Muscle of leg (tissue), 16 donors: ENCODE measurements at places on chromosomes 1 and 21.

GRCh38 chr1:92274939-92275338, 23.8 kb downstream of the GLMN start:
- no peak for DNase-seq

DNA sequence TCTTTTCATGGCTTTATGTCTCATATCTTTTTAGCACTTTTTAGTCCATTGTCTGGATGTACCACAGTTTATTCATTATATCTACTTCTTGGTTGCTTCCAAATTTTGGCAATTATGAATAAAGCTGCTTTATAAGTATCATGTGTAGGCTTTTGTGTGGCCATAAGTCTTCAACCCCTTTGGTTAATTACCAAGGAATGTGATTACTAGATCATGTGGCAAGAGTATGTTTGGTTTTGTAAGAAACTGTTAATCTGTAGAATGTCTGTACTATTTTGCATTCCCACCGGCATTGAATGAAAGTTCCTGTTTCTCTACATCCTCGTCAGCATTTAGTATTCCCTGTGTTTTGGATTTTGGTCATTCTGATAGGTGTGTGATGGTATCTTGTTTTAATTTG, 31.5 kb downstream of the ZBTB40 start:
- no peak for DNase-seq

DNA sequence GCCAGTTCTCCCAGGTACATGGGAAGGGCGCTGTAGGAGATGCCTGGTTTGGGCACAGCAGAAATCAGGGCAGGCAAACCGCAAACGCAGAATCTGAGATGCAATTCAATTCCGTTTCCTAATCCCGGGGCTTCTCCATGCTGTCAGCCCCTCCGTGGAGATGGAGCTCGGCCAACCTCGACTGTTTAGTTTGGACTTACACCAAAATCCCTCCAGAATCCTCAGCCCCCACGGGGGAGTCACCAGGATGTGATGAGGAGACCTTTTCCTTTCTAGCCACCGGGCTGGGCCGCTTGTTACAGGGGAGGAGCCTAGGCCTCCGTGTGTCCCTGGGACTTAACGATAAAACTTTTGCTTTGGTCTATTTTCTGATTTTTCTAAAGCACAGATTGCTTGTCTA, 7.9 kb downstream of the SLC2A7 start:
- DNase-seq, result peak; percentile 50

DNA sequence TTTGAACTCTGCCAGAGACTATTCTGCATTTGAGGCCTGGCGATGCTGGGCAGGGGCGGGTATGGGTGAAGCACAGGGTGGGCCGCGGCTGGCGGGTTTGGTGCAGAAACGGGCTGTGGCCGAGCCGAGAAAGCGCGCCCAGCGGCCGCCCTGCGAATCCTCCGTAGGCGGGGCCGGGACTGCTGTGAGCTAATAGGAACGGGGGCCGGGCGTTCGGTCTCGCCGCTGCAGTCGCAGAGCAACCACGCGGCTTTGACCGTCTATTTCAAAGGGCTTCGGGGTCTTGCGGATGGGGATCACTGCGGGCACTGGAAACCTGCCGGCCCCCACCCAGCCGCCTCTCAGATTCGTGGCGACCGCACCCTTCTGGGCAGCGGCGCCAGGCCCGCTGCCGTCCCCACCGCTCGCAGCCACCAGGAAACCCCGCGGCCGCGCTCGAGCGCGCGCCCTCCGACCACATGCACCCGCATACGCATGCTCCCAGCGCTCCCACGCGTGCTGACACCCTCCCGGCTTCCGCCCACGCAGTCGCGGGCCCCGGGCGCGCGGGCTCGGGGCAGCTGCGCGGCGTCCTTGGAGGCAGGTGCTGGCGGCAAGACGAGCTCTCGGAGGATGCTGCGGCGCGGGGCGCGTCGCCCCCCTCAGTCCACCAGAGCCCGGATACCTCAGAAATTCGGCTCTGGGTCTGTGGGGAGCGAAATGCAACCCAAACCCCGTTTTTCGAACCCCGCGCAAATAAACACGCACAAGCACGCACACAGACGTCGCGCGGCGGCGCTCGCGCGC, 32.6 kb downstream of the DNTTIP2 start:
- peak; percentile 94 for DNase-seq

- DNase-seq, result no peak
Observed at GRCh38 chr1:29425631-29426030, 189.3 kb downstream of the PTPRU start.

DNA sequence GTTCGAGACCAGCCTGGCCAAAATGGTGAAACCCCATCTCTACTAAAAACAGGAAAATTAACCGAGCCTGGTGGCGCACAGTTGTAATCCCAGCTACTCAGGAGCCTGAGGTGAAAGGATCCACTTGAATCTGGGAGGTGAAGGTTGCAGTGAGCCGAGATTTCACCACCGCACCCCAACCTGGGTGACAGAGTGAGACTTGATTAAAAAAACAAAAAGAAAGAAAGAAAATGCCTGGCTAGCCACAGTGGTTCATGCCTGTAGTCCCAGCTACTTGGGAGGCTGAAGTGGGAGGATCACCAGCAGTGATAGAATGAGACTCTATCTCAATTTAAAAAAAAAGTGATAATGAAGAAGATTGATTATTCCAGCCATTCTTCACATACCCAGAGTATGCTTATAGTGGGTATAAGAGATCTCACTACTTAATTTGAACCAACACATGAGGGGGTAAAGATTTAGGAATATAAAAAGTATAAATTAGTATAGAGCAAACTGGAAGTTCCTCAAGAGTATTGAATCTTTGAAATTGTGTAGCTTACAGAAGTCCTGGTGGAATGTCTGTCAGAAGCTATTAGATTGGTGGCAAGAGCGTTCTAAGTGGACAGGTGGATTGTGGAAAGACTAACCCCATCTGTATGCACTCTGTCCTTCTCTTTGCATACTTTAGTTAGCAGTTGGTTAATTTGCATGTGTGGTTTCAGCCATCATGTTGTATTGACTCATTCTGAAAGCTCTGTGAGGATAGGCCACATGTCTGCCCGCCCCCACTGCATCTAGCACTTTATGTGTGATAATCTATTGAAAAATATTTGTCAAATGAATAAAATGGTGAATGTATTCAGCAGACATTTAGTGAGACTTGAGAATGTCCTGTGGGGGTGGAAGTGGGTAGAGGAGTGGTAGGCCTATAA, 25.0 kb downstream of the RLF start:
- DNase-seq, result no peak

DNA sequence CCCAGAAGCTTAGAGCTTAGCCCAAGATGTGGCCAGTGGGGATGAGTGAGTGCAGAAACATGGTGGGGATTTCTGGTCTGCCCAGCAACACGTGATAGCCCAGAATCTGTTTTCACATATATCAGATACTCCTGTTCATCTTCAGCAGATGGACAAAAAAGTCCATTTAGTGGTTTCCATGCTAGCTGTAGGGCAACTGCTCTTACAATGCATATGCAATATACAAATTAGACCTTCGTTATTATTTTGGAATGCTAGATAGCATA, 96.9 kb upstream of the SGIP1 start:
- DNase-seq, result no peak

- peak; percentile 58 for DNase-seq
Observed at GRCh38 chr1:66764994-66765578, 12.8 kb downstream of the DYNLT5 start.

DNA sequence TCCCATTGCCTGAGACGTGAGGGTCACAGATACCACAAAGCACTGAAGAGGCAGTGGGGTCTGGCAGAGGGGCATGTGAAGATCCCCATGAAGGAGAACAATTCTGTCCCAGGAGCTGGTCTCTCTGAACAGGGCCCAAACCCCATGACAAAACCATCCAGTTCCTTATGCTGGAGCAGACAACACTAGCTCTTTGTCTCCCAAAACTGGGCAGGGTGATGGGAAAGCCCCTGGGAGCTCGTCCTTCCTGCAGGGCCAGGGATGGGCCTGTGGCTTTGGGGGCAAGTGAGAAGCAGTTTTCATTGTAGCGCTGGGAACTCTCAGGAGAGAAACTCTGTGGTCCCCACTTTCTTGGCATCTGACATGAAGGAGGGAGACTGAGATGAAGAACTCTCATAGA, 8.8 kb downstream of the ETV3L start:
- DNase-seq, result no peak

- no peak for DNase-seq
Observed at GRCh38 chr1:162191396-162192305, 122.2 kb downstream of the NOS1AP start.

DNA sequence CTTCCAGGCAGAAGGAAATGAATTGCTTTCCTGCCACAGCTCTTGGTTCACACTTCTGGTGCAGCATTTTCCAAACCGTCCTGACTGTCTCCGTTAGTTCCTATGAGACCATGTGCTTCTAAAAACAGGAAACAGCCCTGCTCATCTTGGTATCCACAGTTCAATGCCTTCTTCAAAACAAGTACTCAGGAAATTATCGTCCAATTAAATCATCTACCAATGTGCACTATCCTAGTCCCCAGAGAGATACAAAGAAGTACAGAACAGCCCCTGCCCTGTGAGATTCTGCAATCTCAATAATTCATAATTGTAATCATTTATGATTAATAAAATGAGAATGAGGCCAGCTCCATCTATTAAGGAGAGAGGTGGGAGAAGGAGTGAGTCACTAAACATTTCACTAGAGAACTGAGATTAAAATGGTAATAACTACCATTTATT, 11.2 kb downstream of the CLEC20A start:
- no peak for DNase-seq

DNA sequence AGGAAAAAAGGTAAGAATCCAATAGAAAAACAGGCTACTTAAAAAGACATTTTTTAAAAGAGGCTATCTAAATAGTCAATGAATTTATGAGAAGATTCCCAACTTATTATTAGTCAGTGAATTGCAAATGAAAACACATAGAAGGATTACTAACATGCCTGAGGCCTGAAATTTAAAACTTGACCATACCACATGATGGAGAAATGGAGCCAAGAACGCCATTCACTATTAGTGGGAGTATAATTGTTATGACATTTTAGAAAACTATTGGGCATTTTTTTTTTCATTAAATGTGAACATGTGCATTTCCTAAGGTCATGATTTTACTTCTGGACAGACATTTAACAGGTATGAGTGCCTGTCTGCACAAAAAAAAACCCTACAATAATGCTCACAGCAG, 24.8 kb upstream of the OR2B11 start:
- no peak for DNase-seq

DNA sequence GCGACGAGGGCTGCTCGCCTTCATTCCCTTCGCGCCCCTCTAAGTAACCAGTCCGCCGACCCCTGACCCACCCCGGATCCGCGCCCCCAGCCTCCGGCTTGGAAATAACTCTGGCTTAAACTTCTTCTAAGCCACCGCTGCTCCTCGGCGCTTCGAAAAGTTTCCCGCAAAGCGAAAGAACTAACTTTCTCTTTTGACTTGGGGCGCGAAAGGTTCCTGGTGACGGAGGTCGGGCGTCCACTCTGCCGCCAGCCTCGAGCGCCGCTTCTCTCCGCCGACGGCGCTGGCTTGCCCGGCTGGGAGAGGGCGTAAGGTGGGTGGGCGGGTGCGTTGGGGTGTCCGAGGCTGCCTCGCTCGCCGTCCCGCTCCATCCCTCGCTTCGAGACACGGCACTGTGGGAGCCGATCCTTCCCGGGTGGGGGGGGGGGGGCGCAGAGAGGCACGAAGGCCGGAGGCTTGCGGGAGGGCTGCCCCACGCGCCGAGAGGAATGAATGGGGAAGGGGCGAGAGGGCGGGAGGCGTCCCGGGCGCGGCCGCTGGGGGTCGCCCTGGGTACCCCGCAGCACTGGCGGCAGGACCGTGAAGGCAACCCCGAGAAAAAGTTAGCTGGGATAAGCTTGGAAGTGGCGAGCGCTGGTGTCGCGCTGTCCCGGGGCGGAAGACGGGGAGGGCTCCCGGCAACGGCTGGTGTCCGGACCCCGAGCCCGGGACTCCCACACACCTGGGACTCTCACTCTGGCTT, 569 bp downstream of the ATF3 start:
- peak; percentile 71 for DNase-seq

- no peak for DNase-seq
Observed at GRCh38 chr1:161790587-161791317, 24.6 kb downstream of the ATF6 start.

- no peak for DNase-seq
Observed at GRCh38 chr1:17370618-17371017, 1.4 kb upstream of the PADI6 start.

- DNase-seq, result no peak
Observed at GRCh38 chr1:39305555-39305954, 101.1 kb downstream of the MACF1 start.

DNA sequence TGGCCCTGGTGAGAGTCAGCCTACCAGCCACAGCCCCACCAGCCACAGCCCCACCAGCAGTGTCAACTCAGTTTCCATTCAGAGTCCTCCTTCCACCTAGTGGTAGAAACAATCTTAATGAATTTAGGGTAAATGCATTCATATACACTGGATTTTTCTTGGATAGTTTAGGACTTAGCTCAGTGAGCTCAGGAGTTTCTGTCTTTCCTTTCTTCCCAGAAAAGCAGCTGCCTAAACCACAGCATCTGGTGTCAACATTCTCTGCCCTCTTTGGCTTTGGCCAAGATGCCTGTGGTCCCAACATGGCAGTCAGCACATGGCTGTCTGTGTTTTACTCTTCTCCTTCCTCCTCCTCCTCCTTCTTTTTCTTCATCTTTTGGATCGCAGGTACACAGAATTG, 94.0 kb downstream of the CLIC6 start:
- DNase-seq, result no peak

- peak; percentile 14 for DNase-seq
Observed at GRCh38 chr1:4018466-4019146, 118.5 kb upstream of the C1orf174 start.

- peak; percentile 57 for DNase-seq
Observed at GRCh38 chr1:23567996-23568607, 8.8 kb upstream of the ID3 start.

GRCh38 chr1:111887385-111887784, 102.1 kb downstream of the KCND3 start:
- no peak for DNase-seq

- DNase-seq, result no peak
Observed at GRCh38 chr21:36156815-36157670, at the start of gene DOP1B. Gene DOP1B, plus strand, starts transcription at chr21:36156824. Its CDS starts 7,910 bp downstream, at chr21:36164734.

GRCh38 chr1:104797982-104798381, 1048.3 kb downstream of the AMY1C start:
- DNase-seq, result no peak
